Kidney glomerular epithelial cell (primary cell): ENCODE measurements at places on chromosomes 2 and 18.

- no peak for DNase-seq
Measured at GRCh38 chr18:70448588-70448987, 159.7 kb downstream of the SOCS6 start.

DNA sequence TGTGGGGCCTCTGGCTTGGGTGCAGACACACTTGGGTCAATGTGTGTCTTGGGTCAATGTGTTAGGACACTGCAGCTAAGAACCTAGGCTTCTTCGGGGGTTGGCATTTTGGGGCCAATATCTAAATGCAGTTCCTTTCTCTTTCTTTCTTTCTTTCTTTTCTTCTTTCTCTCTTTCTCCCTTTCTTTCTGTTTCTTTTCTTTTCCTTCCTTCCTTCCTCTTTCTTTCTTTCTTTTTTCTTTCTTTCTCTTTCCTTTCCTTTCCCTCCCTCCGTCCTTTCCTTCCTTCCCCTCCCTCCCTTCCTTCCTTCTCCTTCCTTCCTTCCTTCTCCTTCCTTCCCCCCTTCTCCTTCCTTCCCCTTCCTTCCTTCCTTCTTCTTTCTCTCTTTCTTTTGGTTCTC lies 57.7 kb upstream of the OSR1 start:
- DNase-seq: no peak

- no peak for DNase-seq
Measured at GRCh38 chr18:43572163-43572562, 294.9 kb upstream of the SYT4 start.

DNA sequence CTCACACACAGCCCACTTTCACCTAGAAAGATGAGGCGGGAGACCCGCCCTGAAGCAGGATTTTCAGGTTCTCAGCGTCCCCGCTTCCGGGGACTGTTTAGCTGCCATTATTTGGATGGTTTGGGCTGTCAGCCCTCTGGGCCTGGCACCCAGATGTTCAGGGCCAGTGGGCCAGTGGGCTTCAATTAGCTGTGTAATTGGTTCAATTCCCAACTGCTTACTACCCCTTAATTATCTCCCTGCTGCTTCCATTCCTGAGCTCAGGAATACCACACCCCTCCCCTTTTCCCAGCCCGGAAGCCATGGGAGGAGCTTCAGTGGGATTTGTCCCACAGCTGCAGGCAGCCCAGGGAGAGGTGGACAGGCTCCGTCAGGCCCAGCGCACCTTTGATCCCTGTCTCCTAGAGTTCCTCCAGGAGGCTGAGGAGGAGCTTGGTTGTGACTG lies 114.1 kb upstream of the MYCN start:
- no peak for DNase-seq

DNA sequence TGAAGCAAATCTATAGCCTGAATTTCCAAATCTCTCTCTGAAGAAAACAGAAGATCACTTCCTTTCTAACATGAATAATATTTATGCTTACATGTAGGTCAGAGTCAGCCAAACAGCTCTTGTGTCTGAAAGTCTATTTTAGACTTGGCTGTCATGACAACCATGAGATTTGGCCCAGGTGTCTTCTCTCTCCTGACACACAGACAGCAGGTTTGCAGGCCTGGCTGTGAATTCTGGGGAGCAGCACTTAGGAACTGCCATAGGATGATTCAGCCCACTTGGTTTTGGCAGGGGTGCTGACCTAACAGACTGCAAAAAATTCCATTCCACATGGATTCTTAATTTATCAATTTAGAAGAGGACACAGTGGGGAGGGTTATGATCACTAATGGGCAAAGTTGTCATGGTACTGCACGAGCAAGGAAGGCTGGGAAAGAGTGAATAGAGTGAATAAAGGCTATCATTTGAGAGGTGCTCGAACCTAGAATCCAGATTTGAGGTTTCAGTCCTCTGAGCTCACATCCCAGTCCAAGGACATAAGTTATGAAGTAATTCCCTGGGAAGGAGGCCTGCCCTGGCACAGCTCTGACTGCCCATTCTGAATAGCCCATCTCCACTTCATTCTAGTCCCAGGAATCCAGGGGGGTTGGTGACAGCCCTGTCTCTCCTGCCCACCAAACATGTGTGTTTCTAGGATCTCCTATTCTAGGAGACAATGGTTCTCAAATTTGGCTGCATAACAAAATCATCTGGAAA lies 453.9 kb upstream of the TRIB2 start:
- no peak for DNase-seq
